ENCODE measurements at places on chromosomes 4 and X.
A peak's percentile ranks its signal among the peaks of the same experiment; 100 is the strongest.

GRCh38 chrX:136203438-136203837, 47.8 kb downstream of the MAP7D3 start:
- no peak for DNase-seq

DNA sequence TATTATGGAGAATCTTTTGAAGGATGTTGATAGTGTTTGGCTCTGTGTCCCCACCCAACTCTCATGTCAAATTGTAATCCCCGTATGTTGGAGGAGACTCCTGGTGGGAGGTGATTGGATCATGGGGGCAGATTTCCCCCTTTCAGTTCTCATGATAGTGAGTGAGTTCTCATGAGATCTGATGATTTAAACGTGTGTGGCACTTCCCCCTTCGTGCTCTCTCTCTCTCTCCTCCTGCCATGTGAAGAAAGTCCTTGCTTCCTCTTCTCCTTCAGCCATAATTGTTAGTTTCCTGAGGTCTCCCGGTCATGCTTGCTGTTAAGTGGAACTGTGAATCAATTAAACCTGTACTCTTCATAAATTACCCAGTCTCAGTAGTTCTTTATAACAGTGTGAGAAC, 166.1 kb upstream of the NUDT6 start:
- DNase-seq = no peak

- DNase-seq = no peak
These were observed 234.2 kb upstream of the ANKRD50 start for GRCh38 chr4:124946696-124947095.

GRCh38 chr4:91280551-91281290, 1023.0 kb upstream of the GRID2 start:
- no peak for DNase-seq

- DNase-seq = no peak
These were observed 25.5 kb downstream of the MAGEA4 start for GRCh38 chrX:151938172-151938571.

DNA sequence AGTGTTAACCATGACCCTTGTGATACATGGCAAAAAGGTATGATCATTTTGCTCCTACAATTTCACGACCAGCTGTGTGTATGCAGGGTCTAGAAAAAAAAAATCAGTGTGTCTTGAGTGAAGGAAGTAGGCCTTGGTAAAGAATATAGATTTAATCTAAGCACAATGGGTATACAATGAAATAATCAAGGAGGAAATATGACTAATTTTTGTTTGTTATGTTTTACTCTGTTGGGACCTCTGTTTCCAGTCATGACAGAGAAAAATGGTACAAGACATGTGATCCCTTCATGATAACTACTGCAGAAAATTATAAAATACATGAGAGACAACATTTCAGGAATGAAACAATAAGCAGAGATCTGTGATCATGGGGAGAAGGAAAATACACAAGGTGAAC, 835.5 kb downstream of the PDHA2 start:
- DNase-seq = no peak

DNA sequence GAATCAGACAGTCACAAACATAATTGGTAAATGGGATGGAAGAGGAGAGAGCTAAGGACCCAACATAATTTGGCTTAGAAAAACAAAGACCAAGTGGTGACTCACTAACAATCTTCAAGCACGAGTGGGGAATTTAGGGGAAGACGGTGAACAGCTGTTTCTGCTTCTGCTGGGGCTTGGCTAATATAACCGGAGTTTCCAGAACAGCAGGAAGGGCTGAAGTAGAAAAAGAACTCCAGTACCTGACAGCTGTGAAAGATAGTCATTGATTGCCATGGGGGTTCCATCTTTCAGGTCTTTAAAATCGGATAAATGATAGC, 290.9 kb upstream of the LDB2 start:
- no peak for DNase-seq

DNA sequence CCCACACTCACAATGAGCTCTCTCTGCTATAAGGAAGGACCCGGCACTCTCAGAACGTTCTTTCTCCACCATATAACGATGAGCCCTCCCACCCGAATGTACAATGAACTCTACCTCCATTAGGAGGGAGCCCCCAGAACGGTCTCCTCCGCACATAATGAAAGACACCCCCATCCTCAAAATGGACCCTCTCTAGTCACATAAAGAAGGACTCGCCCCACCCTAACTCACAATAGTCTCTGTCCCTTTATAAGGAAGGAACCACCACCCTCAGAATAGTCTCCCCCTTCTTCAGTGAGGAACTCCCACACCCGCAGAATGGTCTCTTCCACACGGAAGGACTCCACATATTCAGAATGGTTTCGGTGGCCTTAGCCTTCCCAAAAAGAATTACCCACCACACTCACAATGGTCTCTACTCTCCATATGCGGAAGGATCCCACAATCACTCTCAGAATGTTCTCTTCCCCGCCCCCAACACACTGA, 477 bp downstream of the SLC35A2 start:
- DNase-seq = no peak

GRCh38 chr4:54958236-54958635, 167.2 kb downstream of the KDR start:
- DNase-seq = no peak

- no peak for DNase-seq
These were observed 30.1 kb downstream of the TEX13A start for GRCh38 chrX:105190252-105190853.

DNA sequence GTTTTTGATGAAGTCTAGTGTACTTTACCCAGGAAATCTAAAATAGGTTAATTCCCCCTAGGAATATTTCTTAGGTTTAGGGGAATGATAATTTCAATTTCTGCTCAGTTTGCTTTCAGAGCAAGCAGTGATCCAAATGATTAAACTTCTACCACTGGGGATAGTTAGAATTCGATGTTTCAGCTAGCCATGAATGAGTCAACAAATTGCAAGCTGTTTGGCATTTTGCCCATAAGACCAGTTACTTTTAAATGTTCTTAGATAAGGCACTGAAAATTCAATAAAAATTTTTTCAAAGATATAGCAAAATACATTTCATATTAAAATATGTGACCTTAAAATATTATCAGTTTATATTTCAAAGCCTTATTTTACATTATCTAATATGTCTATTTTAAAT, 993.6 kb downstream of the ARAP2 start:
- no peak for DNase-seq

DNA sequence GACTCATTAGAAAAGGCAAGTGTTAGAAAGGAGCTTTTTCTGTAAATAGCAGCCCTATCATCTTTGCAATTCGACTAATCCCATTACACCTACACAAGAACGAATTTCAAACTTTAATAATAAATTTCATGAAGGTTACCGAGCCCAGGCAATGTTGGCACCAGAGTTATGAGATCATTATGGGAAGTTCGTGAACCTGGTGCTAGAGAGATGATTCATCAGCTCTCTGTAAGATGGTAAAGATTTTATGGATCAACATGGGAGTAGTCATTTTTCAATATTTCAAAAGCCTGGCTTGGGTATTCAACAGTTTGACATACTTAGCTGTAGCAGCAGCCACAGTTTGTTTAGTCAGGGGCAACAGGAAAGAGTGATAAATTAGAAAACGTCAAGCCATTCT, 35.8 kb downstream of the AMELX start:
- DNase-seq = no peak

DNA sequence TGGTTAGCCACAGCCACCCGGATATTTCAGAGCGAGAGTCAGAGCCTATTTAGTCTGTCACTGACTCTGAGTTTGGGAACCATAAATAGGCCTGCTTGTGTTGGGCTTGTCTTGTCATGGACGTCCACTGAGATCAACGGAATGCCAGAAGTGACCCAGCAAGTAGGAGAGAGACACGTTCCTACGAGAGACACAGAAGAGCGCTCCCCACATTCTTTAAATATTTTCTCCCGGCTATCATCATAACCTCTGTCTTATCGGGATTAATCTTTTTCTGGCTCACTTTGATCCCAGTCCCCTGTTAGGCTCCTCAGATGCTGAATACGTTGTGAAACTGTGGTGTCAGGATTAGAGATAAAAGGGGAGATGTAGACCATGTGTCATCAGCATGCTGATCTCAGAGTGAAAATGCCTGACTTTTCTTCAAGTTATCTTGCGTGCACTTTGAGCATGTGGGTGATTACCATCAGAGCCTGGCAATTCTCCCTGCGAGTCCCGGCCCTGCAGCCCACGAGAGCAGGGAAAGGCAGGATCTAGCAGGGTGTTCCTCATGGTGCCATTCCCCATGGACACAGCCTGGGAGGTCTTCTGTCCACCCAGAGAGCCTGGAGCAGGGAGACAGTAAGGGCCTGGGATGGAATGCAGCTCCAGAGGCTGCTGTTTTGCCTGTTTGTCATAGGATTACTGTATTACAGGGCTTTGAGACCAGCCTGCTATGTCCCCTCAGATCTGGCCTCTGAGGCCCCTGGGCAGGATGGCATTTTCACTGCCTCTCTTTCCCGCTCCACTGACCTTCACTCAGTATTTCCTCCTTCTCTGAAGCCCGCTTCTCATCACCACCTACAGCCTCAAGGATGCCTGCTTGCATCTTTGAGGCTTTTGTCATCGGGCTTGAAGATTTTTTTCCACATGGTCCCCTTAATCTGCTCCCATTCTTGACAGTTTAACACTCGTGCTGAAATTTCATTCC, 2.8 kb upstream of the TENM3 start:
- DNase-seq = no peak

DNA sequence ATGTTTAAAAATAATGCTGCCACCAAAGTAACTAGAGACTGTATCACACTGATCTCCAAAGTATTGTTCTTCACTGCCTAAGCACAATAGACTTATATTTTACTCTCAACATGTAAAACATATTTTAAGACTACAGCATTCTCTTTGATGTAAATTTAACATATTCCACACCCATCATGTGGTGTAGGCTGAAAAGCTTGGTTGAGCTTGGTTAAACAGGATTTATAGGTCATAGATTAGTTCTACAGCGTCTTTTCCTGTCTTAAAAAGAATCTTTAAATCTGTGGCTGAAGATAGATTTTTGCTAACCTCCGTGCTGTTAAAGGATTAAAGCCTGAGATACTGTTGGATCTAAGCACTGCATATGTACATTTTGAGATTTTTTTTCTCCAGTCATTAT, 379.9 kb downstream of the SH2D1A start:
- no peak for DNase-seq

DNA sequence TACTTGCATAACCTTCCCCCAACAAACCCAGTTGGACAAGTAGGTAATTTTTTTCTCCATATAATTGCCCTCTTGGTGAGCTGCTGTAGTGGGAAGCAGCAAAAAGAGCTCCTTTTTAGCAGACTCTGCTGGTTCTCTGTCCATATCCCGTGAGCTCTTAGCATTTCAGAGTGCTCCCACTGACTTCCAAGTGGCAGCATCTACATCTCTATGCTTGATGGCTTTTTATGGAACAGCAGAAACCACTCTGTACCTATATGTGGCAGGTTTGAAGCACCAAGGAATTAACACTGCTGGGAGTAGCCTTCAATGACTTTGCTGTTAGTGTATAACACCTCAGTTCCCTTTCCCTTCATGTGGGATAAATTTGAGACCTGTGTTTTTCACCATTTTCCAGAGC, 168.4 kb upstream of the NHS start:
- no peak for DNase-seq

DNA sequence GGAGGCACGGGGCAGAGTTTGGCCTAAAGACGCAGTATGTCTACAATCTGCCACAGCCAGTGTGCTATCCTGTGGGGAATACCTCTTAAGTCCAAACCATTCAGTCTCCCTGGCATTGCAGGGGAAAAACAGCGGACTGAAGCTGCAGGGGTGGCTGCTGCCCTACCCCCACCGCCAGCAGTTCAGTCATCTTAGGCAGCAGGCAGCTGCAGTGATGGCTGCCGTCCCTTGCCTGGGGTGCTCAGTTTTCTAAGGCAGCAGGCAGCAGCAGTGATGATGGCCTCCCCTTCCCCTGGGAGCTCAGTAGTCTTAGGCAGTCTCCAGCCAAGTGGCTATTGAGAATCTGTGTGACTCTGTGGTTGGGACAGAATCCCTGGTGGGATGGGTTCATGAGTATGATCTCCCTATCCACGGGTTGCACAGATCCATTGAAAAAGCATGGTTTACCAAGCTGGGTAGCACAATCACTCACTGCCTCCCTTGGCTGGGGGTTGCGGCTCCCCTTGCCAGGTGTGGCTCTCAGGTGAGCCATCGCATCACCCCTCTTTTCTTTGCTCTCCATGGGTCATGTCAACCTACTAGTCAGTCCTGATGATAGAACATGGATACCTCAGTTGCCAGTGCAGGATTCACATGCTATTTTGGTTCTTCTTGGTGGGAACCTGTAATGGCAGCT, 48.9 kb upstream of the GRID2 start:
- DNase-seq = no peak

GRCh38 chr4:99473131-99473530, 37.7 kb upstream of the C4orf17 start:
- peak; percentile 50 for DNase-seq

GRCh38 chr4:100557306-100557705, 39.5 kb upstream of the EMCN start:
- no peak for DNase-seq

DNA sequence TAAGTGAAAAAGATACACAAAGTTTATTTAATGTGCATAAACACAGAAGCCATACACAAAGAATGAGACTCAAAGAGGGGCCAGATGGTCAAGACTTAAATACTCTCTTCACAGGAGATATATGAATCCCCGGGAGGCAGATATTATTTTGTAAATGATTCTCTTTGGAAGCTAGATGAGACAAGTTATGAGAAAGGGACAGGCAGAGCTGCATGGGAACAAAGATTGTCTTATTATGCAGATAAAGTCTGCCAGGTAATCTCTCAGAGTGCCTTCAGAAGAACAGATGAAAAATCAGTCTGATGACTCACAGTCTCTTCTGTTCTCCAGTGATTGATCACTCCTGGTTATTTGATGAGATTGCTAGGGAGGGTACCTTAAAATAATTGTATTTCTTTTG, 89.0 kb downstream of the NAF1 start:
- DNase-seq = no peak

- DNase-seq = peak; percentile 20
These were observed 49.1 kb downstream of the APOOL start for GRCh38 chrX:85052636-85053343.

DNA sequence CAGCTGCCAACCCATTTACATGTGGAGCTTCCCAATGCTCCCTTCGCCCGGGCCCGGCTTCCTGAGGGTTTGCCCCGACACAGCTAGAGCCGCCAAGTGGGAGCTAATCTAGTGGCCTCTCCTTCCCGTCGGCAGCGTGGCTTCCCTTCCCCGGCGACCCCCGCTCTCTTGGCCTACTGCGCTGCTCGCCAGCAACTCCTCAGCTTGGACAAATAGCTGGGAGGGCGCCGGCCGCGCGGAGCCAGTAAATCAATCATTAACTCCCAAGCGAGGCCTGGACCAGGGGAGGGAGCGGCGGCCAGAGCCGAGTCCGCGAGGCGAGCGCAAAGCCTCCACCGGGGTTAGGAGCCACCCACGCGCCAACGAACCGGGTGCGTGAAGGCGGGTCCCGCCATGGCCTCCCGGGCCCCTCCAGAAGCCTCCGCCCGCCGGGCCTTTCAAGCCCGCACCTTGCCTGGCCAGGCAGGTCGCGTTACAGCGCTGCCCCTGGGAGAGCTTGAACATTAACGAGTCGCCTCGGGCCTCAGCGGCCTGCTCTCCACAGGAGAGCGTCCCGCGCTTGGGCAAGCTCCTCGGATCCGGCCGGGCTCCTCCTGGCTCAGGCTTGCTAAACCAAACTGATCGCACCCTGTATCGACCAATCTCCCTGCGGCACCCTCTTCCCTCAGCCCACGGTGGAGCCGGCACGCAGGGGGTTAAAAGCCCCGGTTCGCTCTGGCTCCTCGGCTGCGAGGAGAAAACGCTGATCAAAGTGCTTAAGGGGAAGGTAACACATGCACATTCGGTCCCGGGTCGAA, 10.6 kb upstream of the BCOR start:
- DNase-seq = no peak

GRCh38 chrX:9728261-9728660, 37.4 kb downstream of the GPR143 start:
- DNase-seq = no peak
